ENCODE measurements at places on chromosomes 5 and 9.
A peak's percentile ranks its signal among the peaks of the same experiment; 100 is the strongest.

GRCh38 chr9:7844242-7844641 lies 44.7 kb upstream of the DMAC1 start:
- peak; percentile 6 for DNase-seq

DNA sequence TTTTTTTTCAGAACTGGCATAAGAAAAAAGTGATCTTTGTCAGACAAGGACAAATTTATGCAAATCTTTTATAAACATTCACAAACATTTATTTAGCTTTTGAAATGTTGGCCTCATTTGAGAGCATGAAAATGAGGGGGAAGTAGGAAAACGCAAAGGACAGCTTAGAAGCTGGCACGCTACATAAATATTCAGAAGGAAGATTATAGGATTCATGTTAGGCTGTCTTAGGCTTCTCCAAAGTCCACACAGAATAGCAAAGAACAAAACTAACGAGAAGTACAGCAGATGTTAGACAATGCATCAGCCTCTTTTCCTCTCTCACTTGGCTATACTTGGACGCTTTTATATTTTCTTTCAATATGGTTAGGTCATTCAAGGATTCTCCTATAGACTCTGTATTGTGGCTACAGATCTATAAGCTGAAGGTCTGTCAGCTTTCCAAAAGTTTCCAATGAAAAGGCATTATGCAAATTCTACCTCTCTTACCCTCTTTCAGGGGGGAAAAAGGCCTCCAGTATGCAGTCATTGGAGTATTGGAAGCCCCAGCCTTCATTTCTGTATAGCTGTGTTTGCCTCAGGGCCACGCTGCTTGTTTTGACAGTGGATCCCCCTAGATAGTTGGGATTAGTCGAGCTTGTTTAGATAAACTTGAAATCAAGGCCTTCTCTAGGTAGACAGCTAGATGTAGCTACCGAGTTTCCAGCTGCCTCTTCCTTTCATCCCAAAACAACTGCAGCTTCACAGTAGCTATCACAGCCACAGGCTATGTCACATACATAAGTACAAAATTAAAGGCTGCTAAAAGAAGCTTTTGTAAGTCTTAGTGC lies 153.0 kb downstream of the DENND1A start:
- DNase-seq = no peak

GRCh38 chr5:24183981-24184380 lies 460.8 kb downstream of the CDH10 start:
- no peak for DNase-seq

- no peak for DNase-seq
Measured at GRCh38 chr5:149883550-149883949, 61.0 kb downstream of the PDE6A start.

DNA sequence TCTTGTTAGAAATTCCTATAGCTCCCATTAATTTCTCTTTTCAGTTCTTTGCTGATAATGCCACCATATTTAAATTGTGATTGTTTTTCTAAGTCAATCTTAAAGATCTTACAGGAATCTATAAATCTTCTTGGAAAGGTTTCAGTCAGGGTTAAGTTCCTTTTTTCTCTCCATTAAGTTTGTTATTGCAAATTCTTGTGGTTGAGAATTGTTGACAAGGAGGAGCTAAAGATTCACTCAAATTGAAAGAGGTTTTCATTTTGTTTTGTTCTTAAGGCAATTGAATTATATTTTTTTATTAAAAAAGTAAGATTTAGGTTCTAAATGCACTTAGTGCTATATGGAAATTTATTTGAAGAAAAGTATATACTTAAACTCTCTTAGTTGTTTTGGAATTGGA lies 213.4 kb downstream of the PRR16 start:
- DNase-seq = no peak

GRCh38 chr5:107058235-107058634 lies 612.5 kb downstream of the EFNA5 start:
- DNase-seq = no peak

GRCh38 chr5:31531543-31531887 lies 378 bp downstream of the DROSHA start:
- DNase-seq = no peak

GRCh38 chr9:76296561-76297310 lies 97.5 kb downstream of the RFK start:
- no peak for DNase-seq

- DNase-seq = peak; percentile 91
Measured at GRCh38 chr9:134403682-134404301, 77.5 kb downstream of the RXRA start.

GRCh38 chr9:133672503-133673257 lies 36.5 kb downstream of the DBH start:
- no peak for DNase-seq

- DNase-seq = no peak
Measured at GRCh38 chr9:32004431-32005076, 379.9 kb upstream of the ACO1 start.

DNA sequence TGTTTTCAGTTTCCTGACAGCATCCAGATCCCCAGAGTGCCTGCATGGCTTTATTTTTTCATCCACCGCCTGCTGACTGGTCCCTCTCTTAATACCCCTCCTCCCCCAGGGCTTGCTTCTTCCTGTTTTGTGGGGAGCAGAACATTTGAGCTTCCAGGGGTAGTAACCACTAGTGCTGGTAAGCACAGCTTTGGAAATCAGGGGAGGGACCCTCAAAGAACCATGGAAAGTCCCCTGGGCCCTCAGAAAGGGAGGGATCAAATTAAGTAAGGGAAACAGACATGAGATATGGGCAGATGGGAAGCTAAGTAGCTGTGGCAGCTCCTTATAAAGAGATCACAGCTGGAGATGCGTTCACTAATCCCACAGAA lies 26.8 kb downstream of the GRIA1 start:
- DNase-seq = no peak

- DNase-seq = peak; percentile 26
Measured at GRCh38 chr5:142151436-142152383, 43.1 kb downstream of the NDFIP1 start.

DNA sequence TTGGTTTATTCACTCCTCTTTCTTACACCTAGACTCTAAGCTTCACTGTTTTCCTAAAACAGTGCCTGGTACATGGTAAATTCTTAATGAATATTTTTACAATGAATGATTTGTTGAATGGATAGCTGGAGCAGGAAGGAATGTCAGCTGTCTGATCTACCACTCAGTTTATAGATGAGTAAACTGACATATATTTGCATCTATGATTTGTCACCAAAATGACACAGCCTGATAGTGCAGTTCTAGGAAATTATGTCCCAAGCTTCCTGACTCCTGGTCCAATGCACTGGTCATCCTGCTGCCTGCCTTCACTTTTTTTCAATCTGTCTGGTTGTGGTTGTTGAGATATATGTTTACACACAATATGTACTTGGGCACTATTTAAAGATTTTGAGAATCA lies 651.7 kb upstream of the WWC1 start:
- DNase-seq = peak; percentile 72

DNA sequence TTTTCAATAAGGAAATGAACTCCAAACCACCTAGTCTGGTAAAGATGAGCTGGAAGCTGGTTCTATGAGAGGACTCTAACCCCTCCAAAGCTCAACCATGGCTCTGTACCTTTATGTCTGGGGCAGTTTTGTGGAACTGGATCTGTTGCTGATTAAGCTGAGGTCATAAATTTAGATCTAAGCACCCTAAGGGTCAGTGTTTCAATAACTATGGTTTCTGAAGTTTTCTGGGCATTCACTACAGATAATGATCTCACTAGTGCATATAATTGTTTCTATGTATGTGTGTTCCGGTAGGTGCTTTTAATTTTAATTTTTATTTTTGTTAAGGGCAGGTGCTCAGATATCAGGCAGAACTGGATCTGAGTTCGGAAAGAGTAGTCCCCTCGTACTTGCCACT lies 258.7 kb upstream of the PANK3 start:
- no peak for DNase-seq

GRCh38 chr9:31210978-31211570 lies 1173.4 kb upstream of the ACO1 start:
- no peak for DNase-seq

DNA sequence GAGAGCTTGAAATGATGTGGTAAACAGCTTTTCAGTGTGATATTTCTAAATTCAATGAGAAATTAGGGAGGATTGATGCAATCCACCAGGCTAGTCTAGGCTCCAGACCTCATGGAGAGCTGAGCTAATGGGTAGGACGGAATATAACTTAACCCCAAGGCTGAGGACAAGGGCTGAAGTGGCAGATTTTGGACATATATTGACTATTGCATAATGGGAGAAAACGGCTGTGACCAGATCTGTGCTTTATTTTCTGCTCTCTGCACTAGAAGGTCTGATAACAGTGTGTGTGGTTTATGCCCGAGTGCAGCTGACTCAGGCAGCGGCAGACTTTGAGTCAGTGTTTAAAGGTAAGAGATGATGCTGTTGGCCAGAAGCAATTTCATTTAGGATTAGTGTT lies 70.6 kb downstream of the ACTBL2 start:
- DNase-seq = peak; percentile 59

DNA sequence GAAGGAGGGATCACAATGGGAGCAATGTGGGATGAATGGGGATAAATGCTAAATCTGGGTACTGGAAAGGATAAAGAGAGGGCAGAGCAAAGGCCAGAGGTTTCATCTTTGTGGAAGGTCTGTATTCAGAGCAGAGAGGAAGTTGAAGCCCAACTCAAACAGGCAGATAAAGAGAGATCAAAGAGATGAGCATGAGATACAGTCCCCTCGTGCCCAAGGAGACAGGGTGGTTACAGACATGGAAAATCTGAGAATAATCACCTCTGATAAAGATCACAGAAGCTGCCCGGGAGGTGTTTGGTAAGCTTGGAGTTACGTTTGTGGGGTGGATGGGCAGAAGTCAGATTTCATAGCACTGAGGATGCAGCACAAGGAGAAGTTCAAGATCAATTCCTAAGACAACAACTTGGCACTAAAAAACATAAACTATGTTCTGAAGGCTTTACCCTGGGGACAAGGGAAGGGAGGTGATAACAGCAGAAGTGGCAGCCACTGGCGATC lies 459 bp upstream of the ERAP2 start:
- no peak for DNase-seq

DNA sequence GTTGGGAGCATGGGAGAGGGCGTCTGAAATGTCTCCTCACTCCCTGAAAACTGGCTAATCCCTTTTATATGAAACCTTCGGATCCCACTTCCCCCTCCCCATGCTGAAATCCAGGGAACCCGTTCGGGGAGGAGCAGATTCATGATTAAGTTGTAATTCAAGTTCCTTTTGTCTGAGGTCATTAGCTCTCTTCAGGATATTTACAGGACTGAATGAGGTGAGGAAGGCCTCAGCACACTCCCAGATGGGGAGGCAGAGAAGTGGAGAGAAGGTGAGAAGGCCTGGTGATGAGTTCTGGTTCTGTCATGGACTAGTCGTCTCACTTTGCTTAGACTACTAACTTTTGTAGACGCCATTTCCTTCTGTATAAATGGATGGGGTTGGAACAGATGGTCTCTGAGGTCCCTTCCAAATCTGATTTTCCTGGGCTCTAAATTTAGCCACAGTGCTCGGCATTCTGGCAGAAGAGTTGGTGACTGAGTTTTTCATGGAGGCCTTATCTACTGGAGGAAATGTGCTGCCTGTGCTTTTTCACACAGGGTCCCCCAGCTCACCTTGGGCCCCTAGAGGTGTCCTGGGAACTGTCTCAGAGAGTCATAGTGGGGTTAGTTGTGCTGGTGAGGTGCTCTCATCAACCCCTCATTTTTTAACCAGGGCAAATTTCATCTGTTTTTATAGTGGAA lies 62.3 kb downstream of the PRDM6 start:
- no peak for DNase-seq

GRCh38 chr5:137250421-137250820 lies 248.7 kb downstream of the SPOCK1 start:
- no peak for DNase-seq

DNA sequence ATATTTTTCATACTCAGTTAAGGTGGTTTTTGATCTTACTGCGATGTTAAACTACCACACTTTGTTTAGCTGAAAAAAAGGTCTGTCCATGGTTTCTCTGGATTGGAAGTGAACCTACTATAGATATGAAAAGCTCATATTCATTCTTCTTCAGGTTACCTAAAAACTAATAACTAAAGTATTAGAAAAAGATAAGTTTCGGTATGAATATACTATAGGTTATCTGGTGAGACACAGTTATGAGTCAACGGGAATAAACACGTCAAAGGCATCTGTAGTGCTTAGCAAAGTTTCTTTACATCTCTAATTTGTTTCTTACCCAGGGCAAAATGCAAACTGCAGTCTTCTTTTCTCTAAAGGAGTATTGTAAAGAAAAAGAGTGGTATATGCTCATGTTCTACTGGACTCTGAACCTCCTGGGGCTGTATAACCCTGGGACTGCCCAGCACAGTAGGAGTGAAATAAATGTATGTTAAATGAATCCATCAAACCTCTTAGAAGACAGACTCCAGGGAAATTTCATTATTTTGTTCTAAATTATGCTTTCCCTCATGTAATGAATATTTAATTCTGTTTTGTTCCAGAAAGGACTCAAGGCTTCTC lies 521.9 kb downstream of the PDE4D start:
- no peak for DNase-seq

DNA sequence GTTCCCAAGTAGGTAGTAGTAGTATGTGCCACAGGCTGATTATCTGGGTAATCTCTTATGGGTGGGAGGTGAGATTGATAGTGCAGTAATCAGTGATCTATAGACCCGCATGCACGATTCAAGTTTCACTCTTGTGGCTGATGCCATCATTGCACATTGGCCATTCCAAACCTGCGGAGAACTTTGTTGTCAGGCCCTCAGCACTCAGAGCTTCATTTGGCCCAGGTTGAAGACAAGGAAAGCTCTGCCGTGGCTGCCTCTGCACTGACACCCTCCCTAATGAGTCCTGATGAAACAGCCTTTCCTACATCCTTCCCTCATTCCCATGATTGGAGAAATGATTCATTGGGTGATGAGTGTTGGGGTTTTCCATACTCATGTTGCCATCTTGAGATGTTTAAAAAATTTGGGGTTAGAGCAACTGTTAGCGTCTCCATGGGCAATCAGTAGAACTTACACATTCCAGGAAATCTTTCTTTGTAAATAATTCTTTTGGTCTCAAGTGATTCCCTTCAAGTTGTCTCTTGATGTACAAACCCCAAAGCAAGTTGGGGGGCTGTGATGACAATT lies 22.9 kb downstream of the PROP1 start:
- no peak for DNase-seq

GRCh38 chr9:117882171-117882570 lies 178.0 kb downstream of the TLR4 start:
- no peak for DNase-seq

- DNase-seq = no peak
Measured at GRCh38 chr9:21357479-21358460, 7.1 kb upstream of the IFNA6 start.

Measured in RCC 7860 (cell line).